ENCODE measurements at places on chromosomes 4 and X.
A peak's percentile ranks its signal among the peaks of the same experiment; 100 is the strongest.

DNA sequence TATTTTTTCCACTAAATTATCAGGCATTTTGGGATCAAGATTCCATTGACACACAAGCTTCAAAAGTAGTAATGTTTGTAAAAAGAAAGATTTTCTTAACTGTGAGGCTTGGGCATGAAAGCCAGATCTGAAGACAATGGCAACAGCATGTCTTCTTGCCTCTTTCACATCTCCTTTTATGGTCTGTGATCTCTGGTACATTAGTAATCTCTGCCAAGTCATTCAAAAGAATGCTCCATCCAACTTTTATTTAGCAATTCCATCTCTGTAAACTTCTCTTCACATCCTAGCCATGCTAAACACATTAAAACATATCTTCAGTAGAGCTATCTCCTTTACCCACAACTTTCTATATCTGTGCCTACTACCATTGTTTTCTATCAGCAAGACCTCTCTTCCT lies 465.4 kb downstream of the FAT4 start:
- peak; percentile 42 for DNase-seq

DNA sequence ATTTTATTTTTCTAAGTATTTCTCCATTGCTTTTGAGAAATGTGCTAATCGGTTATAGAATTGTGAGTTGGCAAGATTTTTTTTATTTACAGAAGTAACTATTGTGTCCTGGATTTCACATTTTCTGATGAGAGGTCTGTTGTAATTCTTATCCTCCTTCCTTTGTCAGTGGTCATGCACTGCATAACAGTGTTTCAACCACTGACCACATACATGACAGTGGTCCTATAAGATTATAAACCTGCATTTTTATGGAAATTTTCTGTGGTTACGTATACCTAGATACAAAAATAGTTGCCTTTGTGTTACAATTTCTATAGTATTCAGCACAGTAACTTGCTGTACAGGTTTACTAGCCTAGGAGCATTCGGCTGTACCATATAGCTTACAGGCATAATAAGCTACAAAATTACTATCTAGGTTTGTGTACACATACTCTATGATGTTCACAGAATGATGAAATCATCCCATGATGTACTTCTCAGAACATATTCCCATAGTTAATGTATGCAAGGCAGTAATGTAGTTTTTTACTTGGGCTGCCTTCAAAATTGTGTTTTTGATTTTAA lies 47.8 kb downstream of the APELA start:
- DNase-seq, result no peak

DNA sequence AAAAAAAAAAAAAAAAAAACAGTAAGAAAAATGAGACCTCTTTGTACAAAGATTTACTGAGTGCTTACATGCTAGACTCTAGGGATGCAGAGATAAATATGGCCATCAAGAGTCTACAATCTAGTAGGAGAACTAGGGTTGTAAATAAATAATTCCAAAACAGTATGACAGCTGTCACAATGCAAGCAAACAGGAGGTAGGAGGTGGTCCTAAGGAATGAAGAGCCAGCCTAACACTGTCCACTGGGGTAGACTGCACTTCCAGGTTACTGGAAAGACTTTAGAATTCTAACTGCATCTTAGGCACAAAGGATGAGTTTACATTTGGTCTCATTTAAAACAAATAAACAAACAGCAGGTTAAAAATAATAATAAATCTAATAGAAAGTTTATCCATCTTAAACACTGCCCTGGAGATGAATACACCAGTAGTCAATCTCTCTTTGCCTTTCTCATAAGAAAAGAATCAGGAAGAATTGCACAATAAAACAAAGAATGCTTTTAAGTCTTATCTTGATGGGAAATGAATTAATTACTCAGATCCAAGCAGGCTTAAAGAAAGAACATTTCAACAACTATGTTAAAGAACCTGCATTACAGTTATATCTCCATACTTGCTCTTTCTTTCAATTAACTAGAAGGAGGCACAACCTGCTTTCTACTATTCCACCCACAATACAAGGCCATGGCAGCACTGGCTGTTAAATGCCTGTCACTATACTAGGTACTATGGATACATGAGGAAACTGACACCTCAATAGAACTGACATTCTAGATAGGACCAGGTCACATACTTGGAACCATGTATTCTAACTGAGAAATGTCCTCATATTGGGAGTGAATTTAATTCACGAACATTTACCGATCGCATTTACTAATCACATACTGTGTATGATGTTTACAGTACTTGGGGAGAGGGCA lies 12.7 kb downstream of the ADGRA3 start:
- DNase-seq, result peak; percentile 79

- DNase-seq, result peak; percentile 20
These were observed 101.4 kb upstream of the PDE5A start for GRCh38 chr4:119729835-119730670.

Measured in renal cortical epithelial cell (primary cell).